ENCODE measurements at places on chromosomes 4 and X.

GRCh38 chr4:40865696-40866095, 115.9 kb downstream of the NSUN7 start:
- no peak for DNase-seq

DNA sequence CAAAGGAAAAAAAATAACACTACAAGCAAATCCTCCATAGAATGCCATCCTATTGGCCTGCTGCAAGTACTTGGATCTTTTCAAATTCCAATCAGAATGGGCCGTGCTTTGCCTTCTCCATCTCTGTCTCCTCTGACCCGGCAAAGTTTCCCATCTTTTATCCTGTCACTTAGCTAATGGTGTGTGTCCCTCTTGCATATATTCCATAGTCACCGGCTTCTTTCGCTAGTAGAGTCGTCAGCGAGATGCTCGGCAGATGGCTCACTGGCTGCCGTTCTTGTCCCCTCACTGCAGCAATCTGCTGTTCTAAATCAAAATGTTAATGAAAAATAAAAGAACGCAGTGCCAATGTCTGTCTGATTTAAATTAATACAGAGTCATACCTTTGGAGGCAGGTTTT, 22.1 kb downstream of the GRIA3 start:
- DNase-seq = no peak

- DNase-seq = peak; percentile 2
Measured at GRCh38 chr4:7254736-7255487, 62.6 kb downstream of the SORCS2 start.

GRCh38 chr4:52058275-52058674, 7.2 kb downstream of the SPATA18 start:
- no peak for DNase-seq

- DNase-seq = no peak
Measured at GRCh38 chr4:74112399-74113105, 13.6 kb upstream of the CXCL2 start.

All from NCI-H69 (cell line).